ENCODE measurements at places on chromosomes 5 and 9.

DNA sequence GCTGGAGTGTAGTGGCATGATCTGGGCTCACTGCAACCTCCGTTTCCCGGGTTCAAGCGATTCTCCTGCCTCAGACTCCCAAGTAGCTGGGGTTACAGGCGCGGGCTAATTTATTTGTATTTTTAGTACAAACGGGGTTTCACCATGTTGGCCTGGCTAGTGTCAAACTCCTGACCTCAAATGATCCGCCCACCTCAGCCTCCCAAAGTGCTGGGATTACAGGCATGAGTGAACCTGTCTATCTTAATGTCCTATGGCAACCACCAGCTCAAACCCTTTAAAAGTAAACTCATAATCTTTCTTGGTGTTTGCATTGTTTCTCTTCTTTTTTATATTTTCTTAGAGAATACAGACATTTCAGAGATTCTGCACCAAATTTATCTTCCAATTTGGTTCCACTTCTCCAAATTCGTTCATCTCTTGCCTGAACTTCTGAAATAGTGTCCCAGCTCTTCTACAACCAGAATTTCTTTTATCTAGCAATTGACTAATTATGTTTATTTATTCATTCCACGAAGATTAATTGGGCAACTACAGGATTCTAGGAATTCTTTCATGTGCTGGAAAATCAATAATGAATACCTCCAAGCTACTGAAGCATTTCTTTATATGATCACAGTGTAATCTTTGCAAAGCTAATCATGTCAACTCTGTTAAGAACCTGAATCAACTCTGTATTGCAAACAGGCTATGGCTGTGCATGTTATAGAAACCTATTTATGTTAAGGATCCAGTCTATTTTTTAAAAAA, 60.0 kb upstream of the TYRP1 start:
- no peak for DNase-seq

DNA sequence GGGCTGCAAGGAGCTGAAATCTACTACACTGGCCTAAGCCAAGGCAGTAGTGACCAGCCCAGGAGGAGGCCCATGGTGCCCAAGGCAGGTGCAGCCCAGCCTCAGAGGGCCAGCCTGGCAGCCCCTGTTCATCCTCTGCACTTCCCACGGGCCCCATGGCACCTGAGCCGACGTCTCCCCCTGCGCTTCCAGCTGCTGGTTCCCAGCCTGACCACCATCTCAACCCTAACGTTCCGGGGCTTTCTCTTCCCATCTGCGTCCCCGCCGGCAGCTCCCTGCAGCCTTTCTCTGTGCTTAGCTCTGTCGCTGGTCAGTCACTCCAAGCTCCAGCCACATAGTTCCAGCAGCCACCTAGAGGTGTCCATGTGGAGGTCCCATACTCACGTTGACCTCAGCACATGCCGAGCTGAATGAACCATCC, 105.5 kb upstream of the LMX1B start:
- no peak for DNase-seq

GRCh38 chr5:111313017-111313724, 89.0 kb downstream of the CAMK4 start:
- no peak for DNase-seq

DNA sequence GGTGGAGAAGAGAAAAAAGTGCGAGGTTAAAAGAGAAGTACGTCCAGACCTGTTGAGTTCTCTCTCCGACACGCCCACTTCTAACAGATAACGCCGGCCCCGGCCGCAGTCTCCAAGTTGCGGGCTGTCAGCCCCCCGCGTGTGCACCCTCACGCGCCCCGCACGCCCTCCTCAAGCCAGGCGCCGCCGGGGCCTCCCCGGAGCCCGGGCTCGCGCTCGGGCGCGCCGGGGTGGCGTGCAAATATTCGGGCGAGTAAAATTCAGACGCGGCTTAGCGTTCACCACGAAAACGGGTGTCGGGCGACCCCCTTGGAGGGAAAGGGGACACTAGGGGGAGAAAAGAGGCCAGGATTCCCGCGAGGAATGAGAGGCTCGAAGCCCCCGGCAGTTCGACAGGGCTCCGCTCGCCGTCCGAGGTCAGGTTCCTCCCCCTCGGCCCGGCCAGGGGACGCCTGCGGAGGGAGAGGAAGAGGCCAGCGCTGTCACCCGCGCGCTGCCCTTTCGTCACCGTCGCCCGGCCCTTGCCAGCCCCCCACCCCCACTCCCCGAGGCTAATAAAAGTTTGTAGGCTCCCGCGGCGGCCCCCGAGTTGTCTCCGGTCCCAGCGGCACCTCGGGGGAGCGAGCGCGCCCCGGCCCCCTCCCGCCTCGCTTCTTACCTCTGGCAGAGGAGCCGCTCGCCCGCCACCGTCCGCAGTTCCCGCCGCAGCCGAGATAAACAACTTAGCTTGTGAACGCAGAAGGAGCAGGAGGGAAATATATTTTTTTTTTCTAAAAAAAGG, 743 bp downstream of the NR3C1 start:
- peak; percentile 50 for DNase-seq

DNA sequence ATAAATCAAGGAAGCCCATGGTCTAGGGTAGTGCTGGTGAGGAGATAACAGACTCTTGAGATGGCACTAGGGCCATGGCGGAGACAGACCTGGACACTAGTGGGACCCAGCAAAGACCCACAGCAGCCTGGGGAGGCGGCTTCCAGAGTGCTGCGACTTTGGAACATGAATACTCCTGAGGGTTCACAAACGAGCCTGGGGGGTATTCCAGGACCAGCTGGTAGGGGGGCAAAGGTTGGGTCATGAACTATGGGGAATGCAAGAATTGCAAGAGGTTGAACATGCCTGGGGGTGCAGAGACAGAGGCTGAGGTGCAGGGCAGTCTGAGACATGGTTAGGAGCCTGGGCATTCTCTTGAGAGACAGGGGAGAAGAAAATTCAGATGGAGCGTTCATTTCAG, 43.8 kb upstream of the SPTLC1 start:
- DNase-seq: no peak

DNA sequence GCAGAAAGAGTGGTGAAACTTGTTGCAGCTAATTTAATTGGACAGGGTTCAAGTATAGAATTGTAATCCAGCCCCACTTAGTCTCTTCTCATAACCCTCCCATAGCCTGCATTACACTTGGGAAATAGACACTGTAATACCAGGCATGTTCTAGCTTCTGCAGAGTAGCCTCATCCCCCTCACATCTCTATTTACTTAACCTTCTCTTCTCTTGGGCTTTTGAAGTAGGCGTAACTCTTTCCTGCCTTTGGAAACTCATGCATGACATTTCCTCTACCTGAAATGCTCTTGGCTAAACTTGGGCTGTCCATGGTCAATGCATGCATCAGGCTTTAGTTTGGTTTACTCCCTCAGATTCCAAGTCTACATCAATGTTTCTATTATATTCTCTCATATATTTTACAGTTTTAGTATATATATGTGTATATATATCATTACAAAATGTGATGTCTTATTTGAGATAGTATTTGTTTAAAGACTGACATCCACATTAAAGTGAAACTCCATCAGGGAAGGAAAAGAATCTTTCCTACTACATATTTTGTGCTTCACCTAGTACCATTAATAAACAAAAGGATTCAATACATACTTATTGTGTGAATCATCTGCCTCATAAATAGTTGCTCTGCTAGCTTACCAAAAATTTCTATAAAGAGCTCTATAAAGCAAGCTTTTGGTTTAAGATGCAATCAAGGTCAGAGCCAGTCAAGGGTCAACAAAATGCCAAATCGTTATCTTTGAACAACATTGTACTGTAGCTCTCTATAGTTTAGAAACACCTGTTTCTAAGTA, 1158.0 kb downstream of the MAT2B start:
- no peak for DNase-seq

GRCh38 chr5:148740966-148741742, 85.3 kb upstream of the ADRB2 start:
- no peak for DNase-seq

DNA sequence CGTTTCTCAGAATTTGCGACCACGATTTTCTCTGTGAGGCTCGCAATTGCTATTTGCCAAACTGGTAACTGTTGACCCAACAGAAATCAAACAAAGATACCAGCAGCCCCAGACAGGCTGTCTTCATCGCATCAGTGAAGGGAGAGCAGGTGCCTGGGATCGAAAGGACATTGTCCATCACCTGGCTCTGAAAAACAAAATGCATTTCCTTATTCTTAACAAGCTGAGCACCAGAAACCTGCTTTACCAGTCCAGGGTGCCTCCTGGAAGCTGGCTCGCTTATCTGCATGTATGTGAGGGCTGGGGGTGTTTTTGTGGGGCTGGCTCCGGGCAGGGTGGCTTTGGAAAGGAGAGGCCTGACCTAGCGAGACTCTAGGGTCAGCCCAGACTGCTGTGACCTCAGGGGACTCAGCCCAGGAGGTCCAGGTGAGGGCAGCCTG, 24.7 kb downstream of the WWC1 start:
- no peak for DNase-seq

- DNase-seq: no peak
Measured at GRCh38 chr5:150500328-150500841, 7.5 kb upstream of the NDST1 start.

GRCh38 chr5:39765366-39765765, 340.6 kb upstream of the DAB2 start:
- no peak for DNase-seq

- no peak for DNase-seq
Measured at GRCh38 chr9:137411645-137412380, 11.1 kb downstream of the EXD3 start.

DNA sequence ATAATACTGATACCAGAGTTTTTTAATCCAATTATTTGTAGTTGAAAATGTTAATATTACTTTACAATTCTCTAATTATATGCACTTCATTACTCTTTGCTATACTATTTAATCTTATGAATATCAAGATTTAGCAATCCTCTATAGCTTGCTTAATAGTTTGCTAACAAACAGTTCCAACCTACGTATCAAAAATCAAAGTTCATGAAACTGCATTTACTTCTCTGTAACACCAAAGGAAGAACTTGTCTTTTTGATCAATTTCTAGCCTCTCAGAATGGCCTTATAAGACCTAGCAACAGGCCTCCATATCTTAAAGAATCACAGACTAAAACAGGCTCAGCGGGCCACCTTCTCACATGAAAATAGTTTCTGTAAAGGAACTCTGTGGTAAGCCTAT, 68.9 kb downstream of the ADAMTS6 start:
- no peak for DNase-seq

DNA sequence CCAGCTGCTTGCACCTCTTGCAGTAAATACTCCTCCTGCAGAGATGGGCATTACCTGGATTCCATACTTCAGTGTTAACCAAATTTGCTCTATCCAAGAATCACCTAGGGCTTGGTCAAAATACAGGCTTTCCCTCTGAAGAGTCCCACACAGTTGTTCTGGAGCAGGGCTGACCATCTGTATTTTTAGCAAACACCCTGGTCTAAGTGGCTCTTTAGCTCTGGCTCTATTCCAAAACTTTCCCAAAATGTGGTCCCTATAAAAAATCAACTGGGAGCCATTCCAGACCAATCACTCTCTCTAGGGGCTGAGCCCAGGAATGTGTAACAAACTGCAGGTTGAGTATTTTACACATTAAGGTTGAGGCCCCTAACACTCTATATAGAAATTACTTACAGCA, 153.7 kb downstream of the SPOCK1 start:
- no peak for DNase-seq

DNA sequence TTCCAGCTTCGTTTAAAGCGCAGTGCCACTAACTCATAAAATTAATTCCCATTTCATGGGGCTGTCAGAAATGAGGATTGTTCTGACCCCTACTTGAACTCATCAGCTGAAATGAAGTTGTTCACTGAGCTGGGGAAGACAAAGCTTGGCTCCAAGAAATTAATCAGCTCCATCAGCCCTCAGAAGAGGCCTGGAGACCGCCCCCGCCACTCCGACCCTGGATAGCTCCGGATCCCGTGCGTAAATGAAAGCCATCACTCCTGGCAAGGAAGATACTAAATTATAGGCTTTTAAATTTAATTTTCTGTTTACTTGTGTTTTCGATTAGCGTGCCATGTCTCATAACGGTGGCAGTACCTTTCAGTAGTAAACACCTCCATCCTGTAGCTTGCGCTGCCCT, 142.8 kb upstream of the IRX2 start:
- no peak for DNase-seq

GRCh38 chr5:33701951-33702350, 189.8 kb downstream of the ADAMTS12 start:
- no peak for DNase-seq

GRCh38 chr5:139984816-139985215, 58.3 kb downstream of the NRG2 start:
- DNase-seq: no peak

- no peak for DNase-seq
Measured at GRCh38 chr5:64659289-64659688, 31.0 kb upstream of the SHISAL2B start.

GRCh38 chr5:114192108-114192507, 169.8 kb upstream of the KCNN2 start:
- no peak for DNase-seq

- DNase-seq: no peak
Measured at GRCh38 chr5:181181650-181182565, 23.1 kb downstream of the TRIM7 start.

DNA sequence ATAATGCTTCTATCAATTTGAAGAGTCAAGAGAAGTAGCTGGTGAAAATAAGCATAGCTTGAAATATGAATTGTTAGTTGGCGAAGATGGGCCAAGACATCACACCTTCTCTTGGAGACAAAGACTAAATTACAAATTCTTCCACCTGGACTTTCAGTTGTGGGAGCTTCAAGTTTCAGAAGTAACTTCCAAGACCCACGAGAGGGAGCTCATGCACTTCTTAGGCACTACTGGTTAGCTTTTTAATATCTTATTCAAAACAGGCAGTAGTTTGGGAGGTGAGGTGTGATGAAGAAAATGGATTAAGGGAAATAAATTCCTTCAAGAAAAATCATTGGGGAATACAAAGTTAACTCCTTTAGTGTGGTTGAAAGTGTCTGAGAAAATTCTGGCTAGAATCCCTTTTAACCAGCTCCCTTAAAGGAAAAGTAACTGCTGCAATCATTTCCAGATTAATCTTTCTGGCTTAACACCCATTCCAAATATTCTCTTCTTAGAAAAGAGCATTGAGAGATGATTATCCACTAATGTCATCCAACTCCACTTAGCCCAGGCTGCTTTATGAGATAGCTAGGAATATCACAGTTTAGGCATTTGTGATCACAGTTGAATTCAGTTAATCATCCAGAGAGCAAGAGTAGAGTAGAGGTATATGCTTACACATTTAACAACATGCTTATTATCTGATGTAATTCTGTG, 139.5 kb upstream of the DMRTA1 start:
- DNase-seq: no peak

GRCh38 chr5:9467199-9468059, 78.4 kb downstream of the SEMA5A start:
- no peak for DNase-seq
